ENCODE measurements at places on chromosomes 16 and 17.

- peak; percentile 7 for DNase-seq
Measured at GRCh38 chr17:65987988-65988387, 203.9 kb downstream of the CEP112 start.

DNA sequence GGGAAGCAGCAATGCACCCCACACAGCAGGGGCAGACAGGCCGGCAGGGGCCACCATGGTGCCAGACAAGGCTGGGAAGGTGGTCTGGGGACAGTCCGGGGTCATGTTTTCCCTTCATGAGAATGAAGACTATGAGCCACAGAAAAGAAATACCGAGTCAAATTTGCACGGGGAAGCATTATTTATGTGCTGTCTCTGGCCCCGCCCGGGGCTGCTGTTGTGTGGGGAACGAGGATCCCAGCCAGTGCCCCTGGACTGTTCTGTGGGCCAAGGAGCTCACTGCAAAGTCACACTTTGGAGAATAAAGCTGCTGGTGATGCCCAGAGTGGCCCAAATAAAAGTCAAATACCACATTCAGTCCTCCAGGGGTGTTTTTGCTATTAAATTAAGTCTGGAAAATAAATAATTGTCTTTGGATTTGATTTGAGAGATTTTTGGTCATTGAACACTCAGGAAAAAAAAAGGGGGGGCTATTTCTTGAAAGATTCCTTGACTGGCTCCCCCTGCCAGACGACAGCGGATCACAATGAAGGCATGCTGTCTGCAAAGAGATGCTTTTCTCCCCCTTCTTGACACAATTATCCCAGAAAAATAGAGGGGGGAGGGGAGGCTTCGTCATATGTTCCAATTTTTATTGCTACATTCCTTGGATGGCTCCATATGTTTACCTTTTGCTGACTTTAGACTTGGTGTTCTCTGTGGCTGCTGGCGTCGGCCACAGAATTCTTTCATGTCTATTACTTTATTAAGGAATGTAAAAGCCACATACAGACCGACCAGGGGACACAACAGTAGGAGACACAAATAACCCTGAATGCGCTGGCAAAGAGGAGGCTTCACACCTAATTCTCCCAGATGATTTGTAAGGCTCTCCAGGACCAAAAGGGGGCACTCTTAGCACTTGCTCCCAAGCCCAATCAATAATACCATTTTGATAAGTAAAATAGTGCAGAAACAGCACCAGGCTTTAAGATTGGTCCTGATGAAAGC, 27.1 kb upstream of the ANKFN1 start:
- no peak for DNase-seq

DNA sequence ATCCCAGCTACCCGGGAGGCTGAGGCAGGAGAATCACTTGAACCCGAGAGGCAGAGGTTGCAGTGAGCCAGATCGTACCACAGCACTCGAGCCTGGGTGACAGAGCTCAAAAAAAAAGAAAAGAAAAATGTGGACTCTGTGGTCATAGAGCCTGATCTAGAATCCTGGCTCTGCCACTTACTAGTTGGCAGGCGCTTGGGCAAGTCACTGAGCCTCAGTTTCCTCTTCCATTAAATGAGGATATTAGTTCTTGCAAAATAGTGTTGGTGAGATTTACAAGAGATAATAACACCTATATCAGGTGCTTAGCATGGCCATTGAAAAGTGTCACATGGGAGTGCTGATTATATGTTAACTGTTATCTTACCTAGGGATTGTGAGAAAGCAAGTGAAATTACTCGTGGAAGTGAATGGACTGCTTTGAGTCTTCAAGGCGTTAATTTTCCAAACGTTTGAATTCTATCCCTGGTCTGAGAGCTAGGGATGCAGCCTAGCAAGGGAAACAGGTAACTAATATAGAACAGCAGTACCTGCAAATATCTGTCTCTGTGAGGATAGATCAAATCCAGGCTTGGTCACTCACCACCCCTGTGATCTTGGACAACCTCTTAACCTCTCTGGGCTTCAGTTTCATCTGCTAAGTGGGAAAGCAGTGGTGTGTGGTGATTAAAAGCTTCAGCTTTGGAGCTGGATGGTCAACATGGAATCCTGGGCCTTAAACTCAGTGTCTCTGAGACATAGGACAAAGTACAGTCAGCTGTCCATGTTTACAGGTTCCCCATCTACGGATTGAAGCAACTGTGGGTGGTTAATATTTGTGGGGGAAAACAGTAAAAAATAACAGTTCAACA, 953 bp upstream of the NSMCE1 start:
- DNase-seq = no peak

DNA sequence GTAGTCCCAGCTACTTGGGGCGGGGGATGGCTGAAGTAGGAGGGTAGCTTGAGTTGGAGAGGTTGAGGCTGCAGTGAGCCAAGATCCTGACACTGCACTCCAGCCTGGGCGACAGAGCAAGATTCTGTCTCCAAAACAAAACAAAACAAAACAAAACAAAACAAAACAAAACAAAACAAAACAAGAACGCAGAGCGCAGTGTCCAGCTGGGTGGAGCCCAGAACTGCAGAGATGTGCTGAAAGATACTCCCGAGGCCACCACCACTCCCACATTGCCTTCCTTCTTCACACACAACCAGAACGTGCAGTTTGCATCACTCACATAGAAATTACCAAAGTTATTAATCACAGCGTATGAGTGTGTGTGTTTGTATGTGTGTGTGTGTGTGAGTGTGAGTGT, 222.9 kb upstream of the ASIC2 start:
- no peak for DNase-seq

DNA sequence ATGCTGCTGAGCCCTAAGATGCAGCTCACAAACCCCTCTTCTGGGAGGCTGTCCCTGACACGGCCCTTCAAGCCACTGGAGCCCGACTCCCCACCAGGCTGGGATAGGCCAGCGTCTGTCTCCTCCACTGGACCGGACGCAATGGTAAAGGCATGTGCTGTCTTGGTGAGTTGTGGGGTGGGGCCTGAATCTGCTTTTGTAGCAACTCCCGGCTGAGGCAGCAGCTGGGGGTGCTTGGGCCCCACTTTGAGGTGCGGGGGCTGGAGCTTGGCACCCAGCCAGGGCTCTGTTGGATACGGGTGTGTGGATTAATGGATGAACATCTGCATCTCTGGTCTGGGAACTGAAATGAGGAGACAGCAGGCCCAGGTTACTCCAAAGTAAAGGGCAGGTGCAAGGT, 3.5 kb upstream of the NLRC3 start:
- DNase-seq = no peak

DNA sequence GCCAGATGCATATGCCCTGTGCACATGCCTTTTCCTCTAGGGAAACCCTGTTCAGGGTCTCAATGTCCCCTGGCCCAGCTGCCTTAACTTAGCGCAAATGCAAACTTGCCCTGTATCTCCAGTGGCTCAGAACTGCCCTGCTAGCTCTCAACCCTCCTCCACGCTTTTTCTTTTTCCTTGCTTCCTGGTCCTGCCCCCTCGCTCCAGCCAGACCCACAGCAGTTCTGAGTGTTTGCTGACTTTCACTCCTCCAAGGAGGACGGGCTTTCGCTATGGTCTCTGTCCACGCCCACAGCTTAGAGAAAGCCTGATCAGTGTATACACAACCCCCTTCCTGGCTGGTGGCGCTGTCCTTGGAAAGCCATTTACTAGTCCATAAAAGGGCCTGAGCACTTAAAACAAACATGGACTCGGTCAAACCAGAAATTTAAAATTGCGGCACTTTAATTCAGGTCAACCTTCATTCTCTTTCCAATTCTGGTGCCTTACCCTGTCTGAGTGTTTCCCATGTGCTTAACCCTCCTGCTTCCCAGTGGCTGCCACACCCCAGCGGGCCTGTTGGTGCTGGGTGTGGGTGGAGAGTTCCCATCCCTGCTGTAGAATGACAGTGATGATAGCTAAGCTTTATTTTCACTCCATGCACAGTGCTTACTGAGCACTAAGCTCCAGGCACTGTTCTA, 15.6 kb upstream of the TMEM98 start:
- no peak for DNase-seq

- peak; percentile 70 for DNase-seq
Measured at GRCh38 chr17:64741038-64741641, 79.0 kb upstream of the SMURF2 start.

GRCh38 chr17:77217123-77217522, 76.4 kb downstream of the SEC14L1 start:
- no peak for DNase-seq

DNA sequence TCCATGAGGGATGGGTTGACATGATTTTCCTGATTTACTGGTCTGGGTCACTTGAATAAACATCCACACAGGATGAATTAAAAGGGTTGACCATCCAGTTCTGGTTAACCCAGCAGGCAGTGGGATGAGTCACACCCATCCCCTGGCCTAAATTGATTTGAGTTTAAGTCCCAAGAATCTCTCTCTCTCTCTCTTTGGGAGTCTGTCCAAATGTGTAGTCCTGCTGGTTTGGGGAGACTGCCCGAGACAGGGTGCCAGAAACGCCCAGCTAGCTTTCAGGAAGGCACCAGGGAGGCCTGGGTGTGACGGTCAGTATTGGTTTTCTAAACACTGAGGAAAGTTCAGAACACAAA, 38.8 kb downstream of the SCPEP1 start:
- no peak for DNase-seq

GRCh38 chr16:3121851-3122467, 9.6 kb downstream of the ZNF205 start:
- DNase-seq = no peak

GRCh38 chr17:10631048-10631700, 25.9 kb downstream of the MYH3 start:
- peak; percentile 14 for DNase-seq

GRCh38 chr17:11304568-11304967, 63.6 kb downstream of the SHISA6 start:
- DNase-seq = no peak

GRCh38 chr17:58317421-58318064, 11.1 kb downstream of the TSPOAP1 start:
- peak; percentile 85 for DNase-seq

GRCh38 chr17:30905742-30906100, 317 bp downstream of the TEFM start:
- no peak for DNase-seq

- DNase-seq = no peak
Measured at GRCh38 chr17:43753493-43754129, 5.0 kb downstream of the SOST start.

- DNase-seq = no peak
Measured at GRCh38 chr17:71232801-71233559, 887.8 kb upstream of the SOX9 start.

- no peak for DNase-seq
Measured at GRCh38 chr16:49494891-49495566, 121.4 kb downstream of the C16orf78 start.

GRCh38 chr17:21253646-21254441, 634 bp upstream of the NATD1 start:
- DNase-seq = no peak

DNA sequence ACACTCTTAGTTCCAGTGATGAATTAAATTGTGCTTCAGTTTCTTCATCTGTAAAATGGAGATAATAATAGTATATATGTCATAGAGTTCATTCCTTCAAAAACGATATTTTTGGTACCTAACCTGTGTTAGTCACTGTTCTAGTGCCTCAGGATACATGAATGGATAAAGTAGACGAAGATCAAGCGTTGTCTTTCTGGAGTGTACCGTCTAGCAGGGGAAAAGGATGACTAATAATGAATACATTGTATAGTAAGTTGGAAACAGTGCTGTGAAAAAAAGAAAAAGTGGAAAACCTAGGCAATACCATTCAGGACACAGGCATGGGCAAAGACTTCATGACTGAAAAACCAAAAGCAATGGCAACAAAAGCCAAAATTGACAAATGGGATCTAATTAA, 8.6 kb downstream of the KRT10 start:
- peak; percentile 41 for DNase-seq

GRCh38 chr16:88917146-88917914, 50.9 kb upstream of the PABPN1L start:
- DNase-seq = no peak

DNA sequence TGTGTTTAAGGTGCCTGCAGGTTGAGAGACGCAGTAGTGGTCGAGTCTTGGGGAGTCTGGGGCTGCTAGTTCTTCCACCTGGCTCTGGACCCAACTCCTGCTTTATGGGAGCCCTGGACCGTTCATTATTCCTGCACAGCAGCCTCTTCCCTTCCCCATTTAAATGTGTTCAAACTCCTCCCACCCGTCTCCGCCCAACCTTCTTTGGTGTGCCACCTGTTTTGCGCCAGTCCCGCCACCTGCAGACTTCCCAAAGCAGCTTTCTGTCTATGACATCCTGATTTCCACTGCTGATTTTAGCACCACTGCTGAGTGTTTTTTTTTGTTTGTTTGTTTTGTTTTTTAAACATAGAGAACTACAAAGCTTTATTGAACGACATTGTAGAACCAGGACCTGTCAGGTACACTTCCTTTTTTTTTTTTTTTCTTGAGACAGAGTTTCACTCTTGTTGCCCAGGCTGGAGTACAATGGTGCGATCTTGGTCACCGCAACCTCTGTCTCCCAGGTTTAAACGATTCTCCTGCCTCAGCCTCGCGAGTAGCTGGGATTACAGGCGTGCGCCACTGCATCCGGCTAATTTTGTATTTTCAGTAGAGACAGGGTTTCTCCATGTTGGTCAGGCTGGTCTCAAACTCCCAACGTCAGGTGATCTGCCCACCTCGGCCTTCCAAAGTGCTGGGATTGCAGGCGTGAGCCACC, 12.8 kb downstream of the ADORA2B start:
- DNase-seq = no peak

DNA sequence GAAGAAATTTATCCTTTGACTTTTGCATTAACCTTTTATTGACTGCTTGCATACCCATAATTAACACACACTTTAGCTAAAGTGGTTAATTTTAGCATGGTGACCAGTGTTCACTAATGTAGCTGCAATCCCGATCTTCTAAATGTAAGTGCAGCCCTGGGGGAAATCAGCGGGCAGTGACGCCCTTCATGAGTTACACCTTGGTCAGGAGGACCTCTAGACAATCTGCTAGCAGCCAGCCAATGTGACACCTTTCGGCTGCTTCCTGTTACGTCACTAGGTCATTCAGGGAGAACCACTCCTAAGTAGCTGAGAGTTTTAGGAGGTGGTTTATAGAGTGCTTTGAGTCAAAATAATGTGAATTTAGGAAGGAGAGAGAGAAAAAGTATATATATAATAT, 180.5 kb downstream of the IRX3 start:
- no peak for DNase-seq

- peak; percentile 29 for DNase-seq
Measured at GRCh38 chr17:1957037-1957436, 68.1 kb downstream of the RTN4RL1 start.

GRCh38 chr17:77297693-77298666, 157.2 kb downstream of the SEC14L1 start:
- no peak for DNase-seq
